Retina (tissue), 1 donor: ENCODE measurements at places on chromosomes 6 and 20.

DNA sequence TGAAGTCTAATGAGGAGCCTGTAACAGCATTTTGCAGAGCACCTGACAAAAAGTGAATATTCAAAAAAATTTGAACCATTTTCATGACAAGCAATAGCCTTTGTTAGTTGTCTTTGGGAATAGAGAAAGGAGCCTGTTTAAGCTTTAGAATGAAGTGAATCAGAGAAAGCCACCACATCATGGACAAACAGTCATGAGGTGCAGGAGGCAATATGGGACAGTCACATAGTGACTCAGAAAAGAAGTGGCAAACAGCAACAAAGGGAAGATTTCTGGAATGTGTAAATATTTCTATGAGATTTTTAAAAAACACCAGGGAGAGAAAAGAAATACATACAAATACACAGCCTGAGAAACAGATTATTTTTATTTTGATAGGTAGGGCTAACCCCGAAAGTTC lies 6.6 kb downstream of the KLHL31 start:
- DNase-seq = no peak

GRCh38 chr6:116010790-116011401 lies 49.8 kb downstream of the FRK start:
- DNase-seq = peak; percentile 49

- DNase-seq = no peak
These were observed 74.4 kb upstream of the PDE10A start for GRCh38 chr6:165737396-165737795.

DNA sequence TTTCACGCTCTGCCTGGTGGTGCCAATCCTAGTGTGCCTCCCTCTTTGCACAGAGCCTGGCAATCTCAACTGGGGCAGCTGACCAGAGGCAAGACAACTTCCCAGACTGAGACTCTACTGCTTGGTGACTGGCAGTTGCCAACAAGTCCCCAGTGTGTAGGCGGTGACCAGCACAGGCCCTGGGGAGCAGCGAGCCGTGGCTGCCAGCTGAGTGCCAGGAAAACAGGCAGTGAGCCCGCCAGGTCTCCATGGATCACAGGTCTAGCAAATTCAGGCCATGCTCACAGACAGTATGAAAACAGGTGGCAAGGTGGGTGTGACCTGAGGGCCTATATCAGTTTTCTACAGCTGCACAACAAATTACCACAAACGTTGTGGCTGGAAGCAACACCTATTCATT lies 289.9 kb downstream of the KIF16B start:
- DNase-seq = no peak

GRCh38 chr6:145339089-145339488 lies 396.2 kb downstream of the EPM2A start:
- no peak for DNase-seq
